ENCODE measurements at places on chromosomes 12 and 14.

DNA sequence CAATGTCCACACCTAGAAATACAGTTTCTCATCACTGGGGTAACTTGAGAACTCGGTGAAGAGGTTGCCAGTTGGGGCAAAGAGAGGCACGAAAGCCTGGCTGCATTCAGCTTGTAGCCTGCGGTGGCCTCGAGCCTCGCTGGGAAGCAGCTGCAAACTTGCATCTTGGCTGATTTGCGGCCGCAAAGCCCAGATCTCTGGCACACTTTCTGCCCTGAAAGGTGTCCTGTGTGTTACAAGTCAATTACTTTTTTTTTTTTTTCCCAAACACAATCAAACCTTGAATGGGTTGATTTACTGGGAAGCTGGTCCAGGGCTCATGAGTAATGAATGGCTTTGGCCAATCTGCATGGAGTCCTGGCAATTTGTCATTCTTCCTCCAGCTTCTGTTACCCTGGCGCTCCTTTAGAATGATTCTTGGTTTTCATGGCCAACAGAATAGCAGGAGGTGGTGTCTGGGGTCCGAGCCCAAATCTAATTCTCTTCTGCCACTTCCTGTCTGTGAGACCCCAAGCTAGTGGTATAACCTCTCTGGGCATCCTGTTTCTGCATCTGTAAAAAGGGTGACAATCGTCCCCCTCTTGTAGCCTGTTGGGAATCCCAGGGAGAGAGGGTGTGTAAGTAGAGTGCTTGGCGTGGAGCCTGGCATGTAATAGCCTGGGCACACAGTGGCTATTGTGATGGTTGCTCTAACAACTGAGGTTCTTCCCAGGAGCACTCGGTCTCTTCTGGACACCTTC, 6.7 kb downstream of the BCL7A start:
- peak; percentile 29 for DNase-seq

DNA sequence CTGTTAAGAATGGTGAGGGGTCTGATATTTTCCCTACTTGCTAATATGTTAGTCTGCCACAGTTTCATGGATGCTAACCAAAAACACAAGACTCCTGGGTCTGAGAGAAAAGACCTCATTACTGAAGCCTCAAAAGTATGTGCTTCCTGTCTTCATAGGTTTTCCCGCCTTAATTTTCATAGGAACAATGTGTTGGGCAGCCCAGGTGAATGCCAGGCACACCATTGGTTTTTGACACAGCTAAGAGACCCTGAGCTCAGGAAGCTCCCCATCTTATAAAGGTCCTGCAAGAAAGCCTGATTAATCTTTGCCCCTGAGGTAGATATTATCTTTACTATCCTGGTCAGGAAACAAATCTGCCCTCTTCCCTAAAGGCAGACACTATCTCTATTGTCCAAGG, 464.1 kb downstream of the MDGA2 start:
- DNase-seq: no peak

GRCh38 chr14:24115422-24116127, 826 bp upstream of the NRL start:
- DNase-seq: no peak

- no peak for DNase-seq
Observed at GRCh38 chr14:100392356-100392755, 69.2 kb downstream of the SLC25A47 start.

DNA sequence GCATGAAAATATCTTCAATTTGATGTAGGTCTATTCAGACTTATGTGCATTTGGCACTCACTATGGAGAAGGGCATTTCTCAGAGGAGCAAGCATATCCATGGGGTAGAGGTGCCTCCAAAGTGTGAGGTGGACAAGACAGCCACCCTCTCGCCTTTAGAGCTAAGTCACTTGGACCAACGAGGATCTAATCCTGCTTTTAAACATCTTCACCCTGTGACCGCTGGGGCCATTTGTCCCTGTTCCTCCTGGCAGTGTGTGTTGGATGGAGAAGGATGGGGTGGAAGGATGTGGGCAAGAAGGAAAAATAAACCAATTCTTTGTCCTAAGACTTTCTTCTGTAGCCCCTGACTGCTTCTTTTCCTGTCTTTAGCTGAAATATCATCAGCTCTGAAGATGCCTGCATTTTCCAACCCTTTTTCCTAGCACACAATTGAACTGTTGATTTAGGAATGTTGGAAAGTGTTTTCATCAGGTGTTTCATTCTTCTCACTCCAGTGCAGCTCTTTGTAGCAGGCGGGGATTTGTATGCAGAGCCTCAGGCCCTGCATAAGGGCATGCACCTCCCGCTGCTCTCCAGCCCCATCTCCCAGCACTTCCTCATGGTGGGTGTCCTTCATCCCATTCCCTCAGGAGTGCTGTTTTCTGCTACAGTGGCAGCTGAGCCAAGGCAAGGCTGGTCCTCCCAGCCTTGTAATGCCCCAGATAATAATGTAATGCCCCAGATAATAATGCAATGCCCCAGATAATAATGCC, 5.3 kb downstream of the FGF6 start:
- no peak for DNase-seq

All from NCI-H774 (cell line).